A673 (cell line): ENCODE measurements at places on chromosomes 3 and 15. TPM values are rescaled to one million over a fixed set of nuclear protein-coding genes. Genes with fewer than 3 reads are reported as not detected.

DNA sequence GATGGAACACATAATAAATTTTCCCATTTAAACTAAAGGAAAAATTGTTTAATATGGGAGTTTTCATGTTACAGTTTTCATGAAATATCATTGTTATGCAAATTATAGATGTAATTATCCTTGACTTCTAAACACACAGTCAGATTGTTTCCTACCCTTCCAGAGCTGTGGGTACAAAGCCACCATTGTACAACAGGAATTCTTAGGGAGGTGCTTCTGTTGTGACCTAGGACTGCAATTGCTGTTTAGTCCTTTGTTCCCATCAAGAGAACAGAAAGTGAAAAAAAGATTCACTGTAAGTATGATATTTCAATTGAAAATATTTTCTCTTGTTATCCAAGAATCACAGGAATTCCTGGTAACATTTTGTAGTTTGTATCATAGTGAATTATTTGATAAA, 455.3 kb upstream of the NAALADL2 start:
- DNase-seq, result no peak
- H3K27ac ChIP-seq, result no peak overlapping the region
- H3K27me3 ChIP-seq, result no peaks in the 10 kb centered on the region
- no peaks in the 10 kb centered on the region for H3K4me1 ChIP-seq

The PP2D1 gene
- not detected in 2 replicates for total RNA-seq

- H3K4me1 ChIP-seq, result no peaks in the 10 kb centered on the region
- no peaks in the 10 kb centered on the region for H3K27me3 ChIP-seq
- DNase-seq, result no peak
- H3K4me3 ChIP-seq, result no peak overlapping the region
- no peaks in the 10 kb centered on the region for H3K36me3 ChIP-seq
- no peak overlapping the region for H3K27ac ChIP-seq
These were observed 226.3 kb downstream of the MCTP2 start for GRCh38 chr15:94457661-94458060.

DNA sequence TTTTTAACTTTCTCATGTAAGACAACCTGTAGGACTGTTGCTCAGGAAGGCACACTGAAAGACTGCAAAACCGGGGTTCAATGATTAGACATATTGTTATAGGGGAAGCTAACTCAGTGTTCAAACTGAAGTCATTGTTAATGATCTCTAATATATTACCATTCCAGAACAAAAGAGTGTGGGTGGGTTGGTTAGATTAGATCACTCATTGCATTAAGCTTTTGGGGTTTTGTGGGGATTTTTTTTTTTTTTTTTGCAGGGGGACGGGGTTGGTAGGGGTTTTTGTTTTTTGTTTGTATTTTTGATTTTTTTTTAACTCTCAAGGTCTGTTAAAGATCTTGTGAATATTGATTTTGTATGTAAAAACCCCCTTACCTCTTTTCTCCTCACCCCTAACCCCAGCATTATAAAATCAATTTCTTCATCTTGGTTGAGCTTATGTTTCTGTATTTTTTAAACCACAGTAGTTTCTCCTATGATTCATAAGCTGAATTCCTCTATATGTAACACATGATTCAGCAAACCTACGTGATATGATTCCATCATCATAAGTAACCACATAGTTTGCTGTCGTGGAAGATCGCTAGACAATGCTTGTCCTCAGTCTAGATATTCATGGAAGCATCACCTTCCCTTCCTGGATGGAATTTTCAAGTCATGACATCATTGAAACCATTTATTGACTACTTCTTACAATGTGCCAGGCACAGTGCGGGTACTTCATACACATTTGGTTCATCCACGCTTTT, 544.1 kb upstream of the MDFIC2 start:
- no peak overlapping the region for H3K4me3 ChIP-seq
- H3K36me3 ChIP-seq, result no peaks in the 10 kb centered on the region
- no peaks in the 10 kb centered on the region for H3K27me3 ChIP-seq
- H3K4me1 ChIP-seq, result peaks cover 15% of the 10 kb centered on the region
- H3K27ac ChIP-seq, result no peak overlapping the region

DNA sequence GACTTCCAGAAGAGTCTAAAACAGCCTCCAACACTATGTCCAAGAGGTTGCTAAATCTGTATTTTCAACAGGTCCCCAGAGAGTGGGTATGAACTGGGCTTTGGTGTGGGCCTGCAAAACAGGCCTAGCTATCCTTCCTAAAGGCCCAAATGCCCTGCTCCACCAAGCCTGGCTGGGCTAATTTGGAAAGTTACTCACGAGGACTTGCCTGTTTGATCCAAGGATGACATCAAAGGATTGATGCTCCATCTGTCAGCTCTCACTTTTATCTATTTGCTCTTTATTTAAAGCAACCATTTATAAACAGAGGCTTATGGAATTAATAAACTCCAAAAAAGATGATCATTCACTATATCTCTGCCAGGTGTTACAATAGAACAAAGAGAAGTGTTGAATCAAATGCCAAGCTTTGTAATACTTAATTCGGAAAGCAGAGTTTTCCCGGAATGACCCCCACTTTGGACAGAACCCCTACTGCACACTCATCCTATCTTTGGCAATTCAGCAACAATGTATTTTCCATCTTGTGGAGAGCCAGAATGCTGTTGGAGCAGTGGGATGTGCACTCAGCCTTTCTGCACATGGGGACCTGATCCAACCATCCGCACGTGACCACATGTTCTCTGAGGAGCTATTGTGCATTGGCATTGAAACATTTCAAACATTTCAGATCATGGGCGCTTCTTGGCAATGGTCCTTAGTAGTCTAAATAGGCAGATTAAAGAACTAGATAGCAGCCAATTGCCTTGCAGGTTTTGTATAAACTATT, 163.3 kb upstream of the THBS1 start:
- DNase-seq, result no peak

The ANKUB1 gene
- not detected in 2 replicates for total RNA-seq

The RAB6B gene
- total RNA-seq, result 0.86 and 0.87 TPM in 2 replicates

- no peaks in the 10 kb centered on the region for H3K36me3 ChIP-seq
- H3K4me1 ChIP-seq, result no peaks in the 10 kb centered on the region
- no peak overlapping the region for H3K27ac ChIP-seq
- DNase-seq, result no peak
- no peaks in the 10 kb centered on the region for H3K27me3 ChIP-seq
These were observed 87.7 kb downstream of the MYO5A start for GRCh38 chr15:52440946-52441345.

The STRIT1 gene
- total RNA-seq, result not detected in 2 replicates
